ENCODE measurements at places on chromosomes 13 and 19.

- DNase-seq, result no peak
Measured at GRCh38 chr13:44818016-44818415, 171.3 kb downstream of the NUFIP1 start.

GRCh38 chr13:66530686-66531085 lies 699.5 kb downstream of the PCDH9 start:
- no peak for DNase-seq

DNA sequence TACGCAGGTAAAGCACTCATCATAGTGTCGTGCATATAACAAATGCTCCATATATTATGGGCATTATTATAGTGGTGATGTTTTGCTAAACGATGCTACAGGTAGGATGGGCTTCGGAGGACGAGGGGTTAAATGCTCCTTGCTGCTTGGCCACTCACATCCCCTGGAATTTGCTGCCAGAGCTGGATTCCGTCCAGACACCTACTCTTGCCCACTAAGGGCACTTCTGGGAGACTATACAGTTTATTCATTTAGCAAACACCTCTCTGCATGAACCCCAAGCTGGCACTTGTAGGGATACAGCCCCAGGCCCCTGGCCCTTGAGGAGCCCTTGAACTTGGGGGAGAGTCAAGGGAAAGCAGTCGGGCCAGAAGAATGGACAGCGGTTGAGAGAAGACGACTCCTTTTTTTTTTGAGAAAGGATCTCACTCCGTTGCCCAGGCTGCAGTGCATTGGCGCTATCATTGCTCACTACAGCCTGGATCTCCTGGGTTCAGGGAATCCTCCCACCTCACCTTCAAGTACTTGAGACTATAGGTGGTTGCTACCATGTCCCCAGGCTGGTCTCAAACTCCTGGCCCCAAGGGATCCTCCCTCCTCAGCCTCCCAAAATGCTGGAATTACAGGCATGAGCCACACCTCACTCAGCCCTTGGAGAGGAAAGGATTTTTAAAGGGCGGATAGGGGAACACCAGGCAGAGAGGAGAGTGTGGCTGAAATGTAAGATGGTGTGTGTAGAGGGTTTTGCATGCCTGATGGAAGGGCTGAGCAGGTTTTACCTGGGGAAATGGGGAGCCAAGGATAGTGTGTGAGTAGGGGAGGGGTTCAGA lies 1.1 kb upstream of the MRPL34 start:
- no peak for DNase-seq

DNA sequence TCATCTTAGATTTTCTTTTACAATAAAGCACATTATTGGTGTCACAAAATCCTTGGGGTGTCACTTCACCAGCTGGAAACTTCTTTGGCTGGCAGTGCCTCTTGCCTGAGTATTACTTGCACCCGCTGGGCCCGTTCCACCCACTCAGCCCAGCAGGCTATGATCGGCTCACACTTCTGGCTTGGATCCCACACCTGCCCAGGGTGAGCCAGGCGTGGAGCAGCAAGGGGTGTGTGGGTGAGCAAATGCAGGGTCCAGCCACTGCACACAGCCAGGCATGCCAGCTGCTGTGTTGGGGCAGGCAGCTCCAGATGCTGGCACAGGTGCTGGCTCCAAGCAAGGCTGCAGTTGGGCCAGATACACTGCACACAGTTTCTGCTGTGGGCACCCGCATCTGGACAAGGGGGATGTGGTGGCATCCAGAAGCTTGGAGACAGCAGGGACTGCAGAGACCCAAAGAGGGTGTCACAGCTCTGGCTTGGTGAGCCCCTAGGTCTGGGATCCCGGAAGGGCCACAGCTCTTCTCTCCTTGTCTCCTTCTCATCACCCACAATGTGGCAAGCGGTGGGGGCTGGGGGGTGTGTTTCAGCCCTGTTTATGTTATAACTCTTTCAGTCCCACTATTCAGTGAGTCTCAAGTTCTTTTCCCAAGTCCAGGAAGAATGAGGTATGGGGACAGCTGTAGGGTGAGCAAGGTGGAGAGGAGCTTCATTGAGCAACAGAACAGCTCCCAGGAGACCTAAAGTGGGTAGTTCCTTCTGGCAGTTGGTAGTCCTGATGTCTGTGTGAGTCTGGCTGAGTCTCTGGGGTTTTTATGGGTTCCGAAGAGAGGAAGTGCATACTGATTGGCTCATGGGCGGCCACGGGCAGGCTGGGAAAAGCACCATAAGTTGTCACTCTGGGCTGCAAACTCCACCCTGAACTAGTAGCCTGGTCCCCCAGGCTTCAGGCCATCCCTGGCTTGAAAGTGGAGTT lies 25.3 kb upstream of the TBC1D4 start:
- DNase-seq, result no peak

DNA sequence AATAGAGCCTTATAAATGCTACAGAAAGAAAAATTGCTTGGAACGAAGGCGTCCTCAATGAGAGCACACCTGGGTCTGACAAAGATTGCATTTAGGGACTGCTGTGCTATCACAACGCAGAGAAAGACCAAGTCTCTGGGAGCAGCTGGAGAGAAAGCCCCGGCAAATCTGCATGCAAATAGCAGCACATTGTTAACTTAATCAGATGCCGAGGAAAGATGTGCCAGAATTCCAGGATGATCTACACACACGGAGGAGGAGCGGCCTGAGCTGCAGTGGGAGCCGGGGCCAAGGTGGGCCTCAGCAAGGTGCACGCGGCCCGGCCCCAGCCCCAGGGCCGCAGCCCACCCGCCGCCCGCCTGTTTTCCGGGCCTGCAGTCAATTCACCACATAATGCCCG lies 1.4 kb downstream of the ZNF536 start:
- DNase-seq, result no peak

DNA sequence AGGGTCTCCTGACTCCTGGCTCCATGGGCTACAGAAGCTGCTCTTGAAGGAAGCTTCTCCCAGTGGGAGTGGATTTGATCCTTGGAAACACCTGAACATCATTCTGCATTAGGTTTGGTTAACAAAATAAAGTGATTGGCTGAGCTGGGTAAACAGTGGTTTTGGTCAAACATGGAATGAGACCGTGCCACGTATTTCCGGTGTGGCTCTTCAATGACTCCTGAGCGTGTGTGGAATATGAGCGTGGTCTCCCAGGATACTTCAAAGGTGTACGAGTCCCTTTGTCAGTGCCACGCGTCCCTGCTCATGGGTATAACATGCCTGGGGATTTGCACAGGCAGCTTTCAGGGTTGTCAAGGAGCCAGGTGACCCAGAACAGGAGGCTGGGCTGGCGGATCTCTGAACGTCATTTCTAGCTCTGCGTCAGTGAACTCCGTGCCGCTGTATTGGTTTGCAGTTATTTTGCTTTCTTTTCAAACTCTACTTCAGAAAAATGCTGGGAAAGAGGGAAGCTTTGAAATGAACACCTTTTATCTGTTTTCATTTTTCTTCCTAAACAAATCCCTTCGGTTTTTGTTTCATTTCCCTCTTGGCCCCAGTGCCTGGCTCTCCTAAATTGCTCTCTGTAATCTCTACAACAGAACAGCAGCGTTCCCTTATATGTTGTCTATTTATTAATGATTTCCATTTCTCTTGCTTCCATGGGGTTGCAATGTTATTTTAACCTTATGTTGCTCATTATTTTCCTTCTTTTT lies 26.3 kb upstream of the GJB6 start:
- no peak for DNase-seq

DNA sequence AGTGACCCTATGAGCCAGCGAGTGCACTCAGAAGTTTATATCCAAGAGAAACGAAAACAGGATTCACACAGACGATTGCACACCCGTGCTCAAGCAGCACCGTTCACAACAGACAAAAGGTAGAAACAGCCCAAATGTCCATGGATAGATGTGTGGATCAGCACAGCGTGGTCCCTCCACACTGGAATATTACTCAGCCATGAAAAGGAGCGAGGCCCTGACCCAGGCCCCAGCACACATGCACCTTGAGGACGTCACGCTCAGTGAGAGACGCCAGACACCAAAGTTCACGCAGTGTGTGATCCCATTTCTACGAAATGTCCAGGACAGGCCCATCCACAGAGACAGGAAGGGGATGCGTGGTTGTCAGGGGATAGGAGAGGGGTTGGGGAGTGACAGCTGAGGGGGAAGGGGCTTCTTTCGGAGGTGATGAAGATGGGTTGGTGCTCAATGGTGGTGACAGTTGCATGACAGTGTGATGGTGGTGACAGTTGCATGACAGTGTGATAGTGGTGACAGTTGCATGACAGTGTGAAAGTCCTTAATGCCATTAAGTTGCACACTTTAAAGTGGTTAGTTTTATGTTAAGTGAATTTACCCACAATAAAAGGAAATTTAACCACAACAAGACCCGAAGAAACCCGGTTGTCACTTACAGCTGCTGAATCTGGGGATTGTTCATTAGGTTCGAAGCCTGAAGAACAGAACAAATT lies 18.9 kb upstream of the SLC39A3 start:
- DNase-seq, result no peak

GRCh38 chr13:27128825-27129627 lies 42.6 kb downstream of the USP12 start:
- no peak for DNase-seq

DNA sequence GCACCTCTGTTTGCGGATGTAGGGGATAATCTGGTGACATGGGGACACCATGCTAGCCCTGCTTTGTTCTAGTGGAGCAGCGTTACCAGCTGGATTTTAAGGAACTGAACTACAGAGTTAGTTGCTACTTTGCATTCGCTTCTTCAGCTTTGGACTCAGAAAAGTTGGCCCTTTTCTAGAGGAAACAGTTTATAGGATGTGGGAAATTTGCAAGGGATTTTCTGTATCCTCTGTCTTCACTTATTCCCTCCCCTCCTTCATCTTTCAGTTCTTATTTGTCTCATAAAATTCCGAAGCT lies 2.1 kb downstream of the GATAD2A start:
- no peak for DNase-seq

DNA sequence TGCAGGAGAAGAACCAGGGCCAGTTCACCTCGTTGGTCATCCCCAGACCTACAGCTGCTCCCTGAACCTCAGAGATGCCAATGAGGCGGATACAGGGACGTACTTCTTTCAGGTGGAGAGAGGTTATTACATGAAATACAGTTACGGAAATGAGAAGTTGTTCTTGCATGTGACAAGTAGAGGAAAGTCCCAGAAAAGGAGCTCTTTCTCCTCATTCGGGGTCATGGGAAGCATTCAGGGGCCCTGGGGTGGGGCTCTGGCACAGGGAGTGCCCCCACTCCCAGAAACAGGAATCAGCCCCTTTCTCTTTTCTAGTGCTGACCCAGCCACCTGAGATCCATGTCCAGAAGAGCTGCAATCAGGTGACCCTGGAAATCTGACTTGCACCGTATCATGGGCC lies 4.5 kb upstream of the SIGLEC9 start:
- no peak for DNase-seq

GRCh38 chr19:52991484-52991883 lies 22.2 kb upstream of the ERVV-1 start:
- DNase-seq, result no peak

DNA sequence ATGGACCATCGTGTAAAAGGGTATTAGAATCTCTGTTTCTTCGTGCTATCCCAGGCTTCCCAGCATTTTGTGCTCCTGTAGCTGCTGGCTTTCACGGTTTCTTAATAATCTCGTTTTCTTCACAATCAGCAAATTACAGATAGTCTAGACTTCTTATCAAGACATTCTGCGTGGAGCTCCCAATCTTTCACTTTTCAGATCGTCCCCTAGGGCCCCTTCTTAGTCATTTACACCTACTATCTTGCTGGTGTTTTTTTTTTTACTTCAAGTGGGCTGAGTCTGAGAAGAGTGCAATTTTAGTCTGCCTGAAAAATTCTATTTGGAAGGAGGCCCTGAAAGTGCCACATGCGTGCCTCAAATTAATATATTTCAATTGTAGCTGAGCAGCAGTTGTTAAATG lies 275.1 kb downstream of the SHISA2 start:
- DNase-seq, result no peak

Measured in stimulated activated CD8-positive, alpha-beta memory T cell treated with anti-CD3 and anti-CD28 coated beads, Interleukin-7, amount 100 ng/mL, for 24 hours (primary cell).